NCI-H446 (cell line): ENCODE measurements at places on chromosomes 7 and 10.

GRCh38 chr7:107208024-107208521, 39.3 kb downstream of the HBP1 start:
- DNase-seq, result no peak

GRCh38 chr7:1767524-1767923, 97.4 kb downstream of the ELFN1 start:
- peak; percentile 28 for DNase-seq

DNA sequence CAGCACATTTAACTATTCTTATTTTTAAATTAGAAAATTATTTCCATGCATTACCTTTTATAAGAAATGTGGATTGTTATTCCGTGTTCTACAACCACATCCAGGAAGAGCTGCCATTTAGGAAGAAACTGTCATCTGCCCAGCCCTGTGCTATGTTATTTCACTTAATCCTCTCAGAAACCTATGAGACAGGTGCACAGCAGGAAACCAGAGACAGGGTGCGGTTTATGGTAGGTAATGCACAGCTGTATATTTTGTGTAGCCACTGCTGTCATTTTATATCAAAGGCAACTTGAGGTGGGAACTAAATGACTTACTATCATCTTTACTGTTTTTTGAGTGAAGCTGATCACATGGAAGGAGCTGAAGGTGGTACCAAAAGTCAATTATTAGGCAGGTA, 232.3 kb downstream of the MAGI2 start:
- DNase-seq, result no peak

GRCh38 chr10:99457813-99458212, 27.4 kb upstream of the GOT1 start:
- DNase-seq, result no peak

DNA sequence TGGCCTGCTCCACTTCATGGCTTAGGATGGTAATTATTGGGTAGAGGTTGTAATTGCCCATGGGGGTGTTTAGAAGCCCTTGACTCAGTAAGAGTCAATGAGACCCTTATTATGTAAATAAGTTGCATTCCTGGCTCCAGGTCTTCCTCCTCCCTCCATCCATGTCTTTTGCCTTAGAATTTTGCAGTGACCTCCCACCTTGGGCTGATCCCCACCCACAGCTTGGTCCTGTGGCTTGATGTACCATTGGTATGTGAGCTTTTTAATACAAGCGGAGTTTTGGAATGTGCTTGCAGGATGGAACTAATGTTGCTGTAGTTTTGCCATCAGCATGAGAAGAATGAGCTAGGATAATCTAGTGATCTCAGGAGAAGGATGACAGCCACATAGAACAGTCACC, 73.2 kb upstream of the DGKI start:
- DNase-seq, result no peak

DNA sequence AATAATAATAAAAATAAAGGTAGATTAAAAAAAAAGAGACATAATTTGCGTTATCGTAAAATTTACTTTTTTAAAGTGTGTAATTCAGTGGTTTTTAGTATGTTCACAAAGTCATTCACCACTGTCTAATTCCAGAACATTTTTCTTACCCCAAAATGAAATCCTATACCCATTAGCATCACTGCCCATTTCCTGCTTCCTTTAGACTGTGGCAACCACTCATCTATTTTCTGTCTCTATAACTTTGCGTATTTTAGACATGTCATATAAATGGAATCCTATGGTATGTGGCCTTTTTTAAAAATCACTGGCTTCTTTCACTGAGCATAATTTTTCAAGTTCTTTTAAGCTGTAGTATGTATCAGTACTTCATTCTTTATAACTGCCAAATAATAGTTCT, 53.6 kb downstream of the KAT6B start:
- DNase-seq, result no peak

DNA sequence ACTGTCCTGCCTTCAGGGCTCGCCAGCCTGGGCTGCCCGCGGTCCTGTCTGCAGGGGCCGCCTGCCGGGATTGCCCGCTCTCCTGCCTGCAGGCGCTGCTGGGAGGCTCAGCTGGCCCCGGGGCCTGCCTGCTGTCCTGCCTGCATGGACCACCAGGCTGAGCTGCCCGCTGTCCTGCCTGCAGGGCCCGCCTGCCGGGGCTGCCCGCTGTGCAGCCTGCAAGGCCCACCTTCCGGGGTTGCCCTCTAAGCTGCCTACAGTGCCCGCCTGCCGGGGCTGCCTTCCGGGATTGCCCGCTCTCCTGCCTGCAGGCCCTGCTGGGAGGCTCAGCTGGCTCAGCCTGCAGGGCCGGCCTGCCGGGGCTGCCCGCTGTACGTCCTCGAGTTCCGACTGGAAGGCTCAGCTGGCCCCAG, 164.4 kb downstream of the GLRX3 start:
- peak; percentile 62 for DNase-seq

DNA sequence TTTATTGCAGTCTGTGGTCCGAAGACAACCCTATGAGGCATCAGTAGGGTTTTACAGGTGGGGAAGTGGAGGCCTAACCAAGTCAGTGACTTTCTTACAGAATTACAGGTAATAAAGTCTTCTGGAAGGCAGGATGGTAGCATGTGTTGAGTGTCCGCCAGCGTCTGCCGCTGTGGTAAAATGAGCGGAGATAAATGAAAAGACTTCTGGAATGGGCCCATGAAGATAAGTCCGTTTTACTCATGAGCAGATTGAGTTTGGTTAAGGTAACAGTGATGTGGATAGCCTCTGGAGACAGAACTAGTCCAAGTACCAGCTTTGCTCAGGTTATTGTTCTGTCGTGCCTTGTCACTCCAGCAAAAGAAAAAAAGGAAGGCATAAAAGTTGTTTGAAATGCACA, 966 bp downstream of the FBH1 start:
- no peak for DNase-seq

GRCh38 chr7:152103691-152104090, 78.2 kb downstream of the GALNT11 start:
- no peak for DNase-seq

GRCh38 chr10:133009218-133009950, 67.0 kb upstream of the CFAP46 start:
- no peak for DNase-seq

DNA sequence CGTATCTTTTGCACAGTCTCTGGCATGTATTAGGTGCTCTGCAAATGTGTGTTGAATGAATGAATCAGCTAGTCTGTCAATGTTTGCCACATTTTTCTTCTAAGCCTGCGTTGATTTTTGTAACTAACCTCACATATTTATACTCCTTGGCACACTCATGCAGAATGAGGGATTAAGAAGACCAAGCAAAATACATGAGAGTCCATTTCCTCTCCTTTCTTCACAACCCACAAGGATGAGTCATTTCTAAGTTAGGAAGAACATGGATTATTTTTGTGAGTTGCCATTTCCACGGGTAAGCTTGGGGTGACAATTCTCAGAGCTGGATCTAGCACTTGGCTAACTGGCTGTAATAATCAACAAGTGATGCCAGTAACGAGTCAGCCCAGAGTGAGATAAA, 158.8 kb downstream of the TWIST1 start:
- DNase-seq, result no peak

GRCh38 chr7:128119036-128119435, 87.8 kb upstream of the LRRC4 start:
- no peak for DNase-seq

GRCh38 chr7:82629583-82629982, 186.0 kb upstream of the CACNA2D1 start:
- no peak for DNase-seq

- no peak for DNase-seq
Measured at GRCh38 chr10:69043931-69044531, 43.9 kb upstream of the SRGN start.

DNA sequence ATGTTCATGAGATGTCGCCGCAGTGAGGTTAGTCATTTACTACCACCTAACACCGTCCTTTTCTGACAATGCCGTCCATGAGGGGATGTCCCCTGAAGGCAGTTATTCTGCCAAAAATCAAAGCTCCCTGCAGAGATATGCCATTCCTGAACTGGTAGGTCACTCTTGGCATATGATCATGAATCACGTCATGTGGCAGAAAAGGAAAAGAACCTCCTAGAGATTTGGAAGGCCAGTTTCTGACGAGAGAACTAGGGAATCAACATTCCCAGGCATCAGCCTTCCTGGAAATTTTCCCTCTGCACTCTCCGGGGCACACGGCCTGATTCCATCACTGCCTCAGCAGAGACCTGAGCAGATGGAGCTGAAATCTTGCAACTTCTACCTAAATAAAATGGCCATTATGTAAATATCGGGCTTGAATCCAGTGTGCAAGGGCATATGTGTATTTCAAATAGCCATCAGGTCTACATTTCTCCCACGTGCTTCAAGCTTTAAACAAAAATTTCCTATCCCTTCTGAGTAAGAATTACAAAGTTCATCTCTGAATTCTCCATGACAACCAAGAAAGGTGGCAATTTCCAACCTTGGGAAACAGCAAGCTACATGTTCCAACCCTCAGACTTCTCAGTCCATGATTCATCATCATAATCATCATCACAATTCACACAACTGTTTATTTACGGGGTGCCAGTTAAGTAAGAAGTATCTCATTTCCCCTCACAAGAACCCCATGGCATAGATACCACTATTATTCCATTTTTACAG, 46.5 kb downstream of the AMPH start:
- DNase-seq, result peak; percentile 41

DNA sequence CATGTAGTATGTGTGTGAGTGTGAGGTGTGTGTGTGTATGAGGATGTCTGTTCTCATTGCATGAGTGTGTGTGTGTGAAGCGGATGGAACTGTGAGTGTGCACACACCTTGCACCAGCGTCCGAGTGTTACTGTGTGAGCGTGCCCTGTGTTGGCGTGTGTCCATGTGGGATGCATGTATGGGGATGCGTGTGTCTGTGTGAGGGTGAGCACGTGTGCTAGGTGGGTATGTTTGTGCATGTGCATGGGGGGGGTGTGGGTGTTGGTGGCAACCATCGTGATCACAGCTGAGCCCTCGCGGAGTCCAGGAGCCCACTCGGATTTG, 6.4 kb downstream of the KNDC1 start:
- DNase-seq, result no peak

DNA sequence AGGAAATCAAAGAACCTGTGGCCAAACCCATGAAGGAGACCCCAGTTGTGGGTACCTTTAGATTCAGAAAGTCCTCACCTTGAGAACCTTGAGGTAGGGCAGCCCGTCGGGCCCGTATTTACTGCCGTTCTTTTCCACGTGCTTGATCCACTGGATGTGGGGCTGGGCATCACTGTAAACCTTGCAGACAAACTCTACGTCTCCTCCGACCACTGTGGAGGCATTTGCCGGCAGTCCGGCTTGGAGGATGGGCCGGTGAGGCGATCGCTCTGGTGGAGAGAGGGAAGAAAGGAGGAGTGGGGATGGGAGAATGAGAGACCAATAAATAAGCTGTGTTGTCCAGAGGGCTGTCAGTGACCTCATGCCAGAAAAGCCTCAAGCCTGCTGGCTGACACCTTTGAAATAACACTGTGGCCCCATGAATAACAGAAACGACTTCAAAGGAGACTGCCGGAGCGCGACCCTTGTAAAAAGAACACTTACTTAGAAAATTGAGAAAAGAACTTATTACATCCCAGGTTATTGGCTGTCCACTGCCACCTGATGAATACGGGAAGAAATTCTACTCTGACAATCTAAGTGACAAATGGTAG, 78.2 kb downstream of the FGFR2 start:
- DNase-seq, result no peak

GRCh38 chr10:125961743-125962142, 65.4 kb downstream of the FANK1 start:
- no peak for DNase-seq

DNA sequence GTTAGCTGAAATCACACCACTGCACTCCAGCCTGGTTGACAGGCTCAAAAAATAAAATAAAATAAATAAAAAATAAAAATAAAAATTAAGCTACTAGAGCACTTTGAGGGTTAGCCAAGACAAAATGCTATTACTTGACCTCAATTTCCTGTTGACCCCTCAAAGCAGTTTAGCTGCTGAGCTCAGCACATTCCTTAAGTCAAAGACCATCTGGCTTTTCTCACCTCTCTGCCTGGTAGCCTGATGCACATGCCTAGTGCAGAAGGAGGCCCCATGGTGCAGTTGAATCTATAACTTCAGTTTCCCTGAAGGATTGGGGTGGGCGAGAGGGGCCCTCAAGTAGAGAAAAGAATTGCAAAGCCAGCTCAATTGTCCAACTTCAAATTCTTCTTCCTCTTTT, 211.1 kb upstream of the GALNT17 start:
- no peak for DNase-seq

- no peak for DNase-seq
Measured at GRCh38 chr10:90884431-90884830, 12.7 kb downstream of the RPP30 start.
